ENCODE measurements at places on chromosomes 12 and 14. TPM values are rescaled to one million over a fixed set of nuclear protein-coding genes. Genes with fewer than 3 reads are reported as not detected.

ATXN2 gene
- total RNA-seq: 19.1 TPM

EPYC gene
- total RNA-seq: not detected

SLC17A8 gene
- 0.51 TPM for total RNA-seq

EIF2S3B gene
- 1.4 TPM for total RNA-seq

DNA sequence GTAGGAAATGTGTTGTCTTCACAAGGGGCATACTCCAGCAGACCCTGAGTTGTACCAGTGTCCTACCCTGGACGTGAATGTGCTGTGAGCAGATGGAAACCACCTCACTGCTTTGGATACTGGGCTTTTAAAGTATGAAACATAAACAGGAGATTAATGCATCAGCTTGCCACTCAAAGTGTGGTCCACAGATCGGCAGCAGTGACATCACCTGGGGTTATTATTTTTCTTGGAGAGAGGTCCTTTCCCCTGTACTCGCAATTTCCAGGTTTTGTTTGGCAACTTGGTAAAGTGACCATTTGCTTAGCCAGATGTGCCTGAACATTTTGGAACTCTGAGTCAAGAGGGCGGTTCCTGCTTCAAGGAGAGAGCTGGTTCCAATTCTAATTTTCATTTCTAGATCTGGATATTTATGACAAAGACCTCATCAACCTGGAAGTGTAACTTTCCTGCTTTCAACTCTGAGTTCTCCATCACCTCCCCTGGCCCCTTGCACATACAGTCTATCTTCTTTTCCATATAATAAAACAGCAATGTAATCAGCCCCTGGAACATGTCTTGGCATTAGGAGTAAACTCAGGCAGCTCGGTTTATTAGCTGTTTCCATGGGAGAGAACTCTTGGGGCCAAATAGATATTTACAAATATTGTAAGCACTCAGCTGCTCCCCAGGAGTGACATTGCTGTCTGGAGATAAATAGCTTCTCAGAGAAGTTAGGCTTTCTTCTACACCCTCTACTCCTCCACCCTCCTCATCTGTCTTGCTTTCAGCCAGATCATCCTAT is 237.0 kb upstream of the TBX3 start:
- no peak overlapping the region for H3K4me3 ChIP-seq
- H3K27me3 ChIP-seq: no peaks in the 10 kb centered on the region
- DNase-seq: no peak

DNA sequence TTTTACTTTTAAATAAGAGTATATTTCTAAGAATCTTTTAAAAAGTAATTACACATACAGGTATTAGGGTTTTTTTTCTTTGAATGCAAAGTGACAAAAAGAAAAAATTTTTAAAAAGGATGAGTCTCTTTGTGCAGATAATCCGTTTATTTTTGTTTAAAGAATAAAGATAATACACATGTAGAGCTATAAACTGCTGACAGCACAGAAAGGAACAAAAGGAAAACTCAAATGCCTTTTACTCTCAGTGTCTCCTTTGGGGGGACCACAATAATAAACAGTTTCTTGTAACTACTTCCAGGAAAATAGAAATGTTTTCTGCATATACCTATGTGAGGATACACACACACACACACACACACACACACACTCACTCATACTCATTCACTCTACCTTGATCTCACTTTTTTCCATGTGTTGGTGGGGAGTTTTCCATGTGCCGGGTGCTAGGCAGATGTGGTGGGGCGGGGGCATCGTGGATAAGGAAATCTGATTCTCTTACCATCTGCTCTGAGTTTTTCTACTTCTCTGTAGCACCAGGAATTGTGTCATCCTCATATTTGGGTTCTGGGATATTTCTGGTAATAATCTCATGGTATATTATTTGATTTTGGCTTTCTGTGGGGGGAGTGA is 58.1 kb downstream of the KCTD10 start:
- no peak for DNase-seq
- no peaks in the 10 kb centered on the region for H3K4me1 ChIP-seq
- no peak overlapping the region for H3K27ac ChIP-seq
- H3K4me3 ChIP-seq: no peak overlapping the region
- H3K36me3 ChIP-seq: no peaks in the 10 kb centered on the region
- no peaks in the 10 kb centered on the region for H3K27me3 ChIP-seq

DNA sequence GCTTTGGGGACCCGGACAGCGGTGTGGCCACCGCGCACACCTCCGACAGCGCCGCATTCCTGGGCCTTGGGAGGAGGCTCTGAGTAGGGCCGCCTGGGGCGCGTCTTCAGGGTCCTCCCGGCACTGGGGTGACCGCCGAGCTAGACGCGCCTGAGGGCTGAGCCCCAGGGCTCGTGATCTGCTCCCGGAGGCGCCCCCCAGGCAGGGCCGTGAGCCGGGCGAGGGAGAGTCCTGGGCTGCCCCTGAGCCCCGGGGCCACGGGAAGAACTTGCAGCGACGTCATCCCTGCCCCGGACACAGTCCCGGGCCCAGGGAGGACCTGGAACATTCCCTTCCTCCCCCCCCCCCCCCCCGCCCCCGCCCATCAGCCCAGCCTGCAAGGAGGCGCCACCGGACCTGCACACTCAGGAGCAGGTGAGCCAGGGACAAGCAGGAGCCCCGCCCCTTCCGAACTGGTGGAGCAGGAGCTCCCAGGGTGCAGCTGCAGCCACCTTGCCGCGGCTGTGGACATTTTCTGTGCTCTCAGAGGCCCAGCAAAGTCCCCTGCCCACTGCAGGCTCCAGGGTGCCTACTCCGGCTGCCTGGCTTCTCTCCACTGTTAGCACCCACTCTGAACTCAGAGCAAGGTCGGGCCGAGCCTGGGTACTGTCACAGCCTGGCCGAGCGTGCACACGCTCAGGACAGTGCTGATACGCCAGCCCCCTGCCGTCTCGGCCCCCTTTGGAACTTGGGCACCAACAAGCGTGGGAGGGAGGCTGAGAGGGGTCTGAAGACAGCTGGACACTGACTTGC is 50.7 kb downstream of the A2M start:
- H3K4me1 ChIP-seq: no peaks in the 10 kb centered on the region
- H3K27me3 ChIP-seq: no peaks in the 10 kb centered on the region
- peak; percentile 96 for DNase-seq
- H3K36me3 ChIP-seq: no peaks in the 10 kb centered on the region

DNA sequence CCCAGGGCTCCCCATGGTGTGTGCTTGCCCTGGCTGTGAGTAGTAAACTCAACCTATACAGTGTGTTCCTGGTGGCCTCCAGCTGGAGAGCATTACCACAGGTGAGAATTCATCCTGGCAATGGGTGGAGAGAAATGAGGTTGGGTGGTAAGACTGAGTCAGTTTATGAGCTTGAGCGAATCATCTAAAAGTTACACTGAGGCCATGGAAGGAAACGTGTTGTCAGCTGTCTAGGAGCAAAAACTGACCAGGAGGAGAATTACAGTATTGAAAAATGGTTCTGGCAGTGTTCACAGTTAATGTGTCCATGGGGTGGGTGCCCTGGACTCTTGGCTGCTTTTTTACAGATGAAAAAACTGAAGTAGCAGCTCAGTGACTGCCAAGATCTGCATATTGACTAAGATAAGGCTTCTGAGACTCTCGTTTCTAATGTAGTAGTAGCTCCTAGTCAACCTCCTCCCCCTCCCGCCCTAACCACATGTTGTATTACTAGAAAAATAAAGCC is 202.0 kb upstream of the AMIGO2 start:
- no peaks in the 10 kb centered on the region for H3K36me3 ChIP-seq
- peaks cover 8% of the 10 kb centered on the region for H3K4me1 ChIP-seq
- no peaks in the 10 kb centered on the region for H3K27me3 ChIP-seq
- no peak overlapping the region for H3K27ac ChIP-seq

DNA sequence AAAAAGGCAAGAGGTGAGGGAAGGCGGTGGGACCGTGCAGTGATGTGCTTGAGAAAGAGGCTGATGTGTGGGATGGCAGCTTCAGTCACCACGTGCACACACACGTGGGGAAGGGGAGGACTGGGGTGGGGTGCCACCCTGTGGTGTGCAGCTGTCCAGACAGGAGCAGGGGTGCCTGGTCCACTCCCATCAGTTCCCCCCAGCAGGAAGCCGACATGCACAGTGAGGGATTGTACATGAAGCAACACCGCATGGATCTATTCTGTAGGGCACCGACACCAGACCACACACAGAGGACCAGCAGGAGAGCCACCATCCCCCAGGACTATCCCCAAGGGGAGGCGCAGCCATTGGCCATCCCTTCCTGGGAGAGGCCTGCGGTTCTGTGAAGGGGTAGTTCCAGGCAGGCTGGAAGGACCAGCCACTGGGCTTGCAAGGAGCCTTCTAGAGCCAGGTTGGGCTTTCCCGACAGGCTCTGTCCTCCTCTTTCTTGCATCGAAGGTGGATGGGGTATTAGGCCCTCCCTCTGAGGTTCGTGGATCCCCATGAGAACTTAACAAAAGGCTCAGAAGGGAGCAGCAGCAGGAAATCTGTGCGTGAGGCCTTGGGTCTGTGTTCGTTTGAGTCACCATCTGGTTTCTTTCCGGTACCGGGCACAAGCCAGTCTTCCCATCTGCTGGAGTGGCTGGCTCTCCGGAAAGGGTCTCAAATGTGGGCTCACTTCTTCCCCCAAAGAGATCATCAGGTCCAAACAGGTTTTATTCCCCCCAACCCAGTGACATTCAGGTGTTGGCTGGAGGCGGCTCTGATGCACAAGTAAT is 59.8 kb downstream of the PLEKHG3 start:
- no peaks in the 10 kb centered on the region for H3K4me1 ChIP-seq
- H3K4me3 ChIP-seq: no peak overlapping the region
- H3K27ac ChIP-seq: no peak overlapping the region
- no peak for DNase-seq
- H3K27me3 ChIP-seq: no peaks in the 10 kb centered on the region

GRCh38 chr14:94974893-94975292 is 182.4 kb downstream of the DICER1 start:
- H3K27ac ChIP-seq: no peak overlapping the region
- H3K4me1 ChIP-seq: no peaks in the 10 kb centered on the region
- no peaks in the 10 kb centered on the region for H3K36me3 ChIP-seq
- H3K4me3 ChIP-seq: no peak overlapping the region
- DNase-seq: no peak

DNA sequence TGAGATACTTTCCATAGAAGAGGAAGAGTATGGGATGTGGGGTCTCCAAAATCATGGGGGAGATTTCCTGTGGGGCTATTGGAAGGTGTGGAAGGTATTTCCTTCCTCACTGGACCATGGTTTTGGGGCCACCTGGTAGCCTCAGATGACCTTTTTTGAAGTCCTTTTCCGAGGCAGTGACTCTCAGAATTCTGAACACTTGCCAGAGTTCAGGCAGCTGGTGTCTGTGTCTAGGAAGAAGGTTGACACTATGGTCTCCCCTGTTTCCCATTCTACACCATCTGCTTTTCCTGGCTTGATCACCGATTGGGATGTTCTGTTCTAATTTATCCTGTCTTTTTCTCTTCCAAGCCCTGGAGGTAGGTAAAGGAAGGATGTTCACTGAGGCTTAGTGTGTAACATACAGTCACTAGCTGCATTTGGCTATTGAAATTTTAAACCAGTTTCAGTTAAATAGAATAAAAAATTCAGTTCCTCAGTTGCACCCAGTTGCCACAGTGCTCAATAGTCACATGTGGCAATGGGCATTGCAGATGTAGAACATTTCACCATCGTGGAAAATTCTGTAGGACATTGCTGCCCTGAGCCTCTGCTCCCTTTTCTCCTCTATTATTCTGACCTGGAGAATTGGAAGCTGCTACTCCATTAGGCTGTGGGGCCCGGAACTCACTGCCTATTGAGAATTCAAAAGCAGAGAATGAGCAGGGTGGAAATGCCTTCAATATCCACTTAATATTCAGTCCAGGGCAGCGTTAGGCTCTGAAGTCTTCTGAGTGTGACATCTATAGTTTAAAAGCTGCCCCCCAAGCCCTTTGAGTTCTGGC is 11.0 kb upstream of the PLEKHG3 start:
- H3K4me3 ChIP-seq: no peak overlapping the region
- H3K27ac ChIP-seq: no peak overlapping the region
- H3K36me3 ChIP-seq: no peaks in the 10 kb centered on the region

DNA sequence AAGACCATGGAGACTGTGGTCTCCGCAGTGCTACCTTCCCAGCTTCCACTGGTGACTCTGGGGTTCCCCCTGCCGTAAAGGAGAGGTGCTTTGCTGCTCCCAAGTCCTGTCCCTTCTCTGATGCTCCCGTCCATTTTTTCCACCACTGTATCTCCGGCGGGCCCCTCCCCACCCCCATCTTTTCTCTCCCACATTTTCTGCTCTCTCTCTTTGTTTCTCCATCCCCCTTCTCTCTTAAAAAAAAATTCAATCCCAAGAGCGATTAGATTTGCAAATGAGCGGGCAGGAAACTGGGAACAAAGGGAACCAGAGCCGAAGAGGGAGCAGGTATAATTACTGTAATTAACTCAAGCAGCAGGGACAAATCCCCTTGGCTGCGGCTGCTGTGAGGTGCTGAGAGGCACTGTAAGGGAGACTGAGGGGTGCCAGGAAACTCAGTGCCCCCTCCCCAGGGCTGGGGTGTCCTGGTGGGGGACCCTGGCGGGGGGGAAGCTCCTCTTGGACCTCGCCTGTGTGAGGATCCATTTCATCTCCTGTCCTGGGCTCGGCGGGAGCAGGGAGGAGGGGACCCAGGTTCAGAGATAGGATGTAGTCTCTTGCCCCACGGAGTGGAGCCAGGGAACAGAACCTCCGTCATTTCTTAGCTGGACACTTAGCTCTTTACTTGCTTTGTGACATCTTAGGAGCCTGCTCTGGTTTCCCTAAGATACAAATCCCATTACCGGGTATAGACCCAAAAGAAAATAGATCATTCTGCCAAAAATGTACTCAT is 140.4 kb upstream of the NRXN3 start:
- no peaks in the 10 kb centered on the region for H3K27me3 ChIP-seq
- H3K4me3 ChIP-seq: no peak overlapping the region
- H3K36me3 ChIP-seq: no peaks in the 10 kb centered on the region
- DNase-seq: no peak
- H3K27ac ChIP-seq: no peak overlapping the region

DNA sequence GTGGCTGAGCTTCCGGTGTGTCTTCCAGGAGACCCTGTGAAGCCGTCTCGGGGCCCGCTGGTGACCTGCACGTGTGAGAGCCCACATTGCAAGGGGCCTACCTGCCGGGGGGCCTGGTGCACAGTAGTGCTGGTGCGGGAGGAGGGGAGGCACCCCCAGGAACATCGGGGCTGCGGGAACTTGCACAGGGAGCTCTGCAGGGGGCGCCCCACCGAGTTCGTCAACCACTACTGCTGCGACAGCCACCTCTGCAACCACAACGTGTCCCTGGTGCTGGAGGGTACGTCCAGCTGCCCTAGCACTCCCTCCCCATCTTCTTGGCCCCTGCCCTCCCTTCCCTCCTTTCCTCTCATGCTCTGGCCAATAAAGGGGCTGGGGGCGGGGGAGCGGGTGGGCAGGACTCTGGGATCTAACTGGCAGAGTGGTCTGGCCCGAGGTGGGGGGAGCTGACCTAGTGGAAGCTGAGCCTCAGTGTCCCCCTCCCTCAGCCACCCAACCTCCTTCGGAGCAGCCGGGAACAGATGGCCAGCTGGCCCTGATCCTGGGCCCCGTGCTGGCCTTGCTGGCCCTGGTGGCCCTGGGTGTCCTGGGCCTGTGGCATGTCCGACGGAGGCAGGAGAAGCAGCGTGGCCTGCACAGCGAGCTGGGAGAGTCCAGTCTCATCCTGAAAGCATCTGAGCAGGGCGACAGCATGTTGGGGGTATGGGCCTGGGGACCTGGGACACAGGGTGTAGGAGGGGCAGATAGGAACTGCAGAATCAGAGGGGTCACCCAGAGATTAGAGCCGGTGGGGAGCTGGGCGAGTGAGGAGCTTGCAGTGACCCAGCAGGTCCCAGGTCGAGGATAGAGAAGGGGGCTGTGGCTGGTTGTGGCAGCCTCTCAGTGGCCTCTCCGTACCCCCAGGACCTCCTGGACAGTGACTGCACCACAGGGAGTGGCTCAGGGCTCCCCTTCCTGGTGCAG is 6.0 kb downstream of the ACVRL1 start:
- H3K4me1 ChIP-seq: peaks cover 9% of the 10 kb centered on the region
- H3K27ac ChIP-seq: no peak overlapping the region
- peak; percentile 54 for DNase-seq
- no peaks in the 10 kb centered on the region for H3K36me3 ChIP-seq

Data from right lobe of liver (tissue), 6 donors.